ENCODE measurements at places on chromosomes 3 and 15. TPM values are rescaled to one million over a fixed set of nuclear protein-coding genes. Genes with fewer than 3 reads are reported as not detected.
A peak's percentile ranks its signal among the peaks of the same experiment; 100 is the strongest.

DNA sequence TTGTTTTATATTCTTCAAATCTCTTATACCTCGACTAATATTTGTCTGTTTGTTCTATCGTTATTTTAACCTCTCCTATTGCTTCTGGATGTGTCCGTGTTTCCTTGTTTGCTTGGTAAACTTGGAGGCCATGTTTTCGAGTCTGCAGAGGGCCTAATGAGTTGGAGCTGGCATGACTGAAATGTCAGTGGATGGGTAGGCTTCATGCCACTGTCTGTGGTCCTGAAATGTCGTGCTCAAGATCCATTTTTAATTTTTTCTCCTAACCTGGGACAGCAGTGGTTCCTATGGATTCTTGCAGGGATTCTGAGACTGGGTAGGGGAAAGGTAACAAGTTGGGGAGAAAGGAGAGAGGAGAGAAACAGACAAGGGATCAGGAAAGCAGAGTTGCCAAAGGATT, 18.8 kb upstream of the GASK1A start:
- no peaks in the 10 kb centered on the region for H3K36me3 ChIP-seq
- H3K27ac ChIP-seq: no peak overlapping the region
- no peak overlapping the region for H3K4me3 ChIP-seq
- no peak for DNase-seq

CLDN16 gene
- total RNA-seq: 0.89 TPM

SHC4 gene
- total RNA-seq: 0.19 TPM

MYO9A gene
- total RNA-seq: 14.9 TPM

GRCh38 chr3:11212299-11212608, 58.0 kb downstream of the HRH1 start:
- no peaks in the 10 kb centered on the region for H3K36me3 ChIP-seq
- no peaks in the 10 kb centered on the region for H3K27me3 ChIP-seq
- no peak overlapping the region for H3K27ac ChIP-seq
- no peak overlapping the region for H3K4me3 ChIP-seq
- no peak for DNase-seq

WDR82 gene
- total RNA-seq: 44.3 TPM

GRCh38 chr3:79200456-79200855, 567.3 kb downstream of the ROBO1 start:
- no peak overlapping the region for H3K27ac ChIP-seq
- H3K36me3 ChIP-seq: no peaks in the 10 kb centered on the region
- no peak for DNase-seq
- no peaks in the 10 kb centered on the region for H3K4me1 ChIP-seq
- no peaks in the 10 kb centered on the region for H3K27me3 ChIP-seq

DNA sequence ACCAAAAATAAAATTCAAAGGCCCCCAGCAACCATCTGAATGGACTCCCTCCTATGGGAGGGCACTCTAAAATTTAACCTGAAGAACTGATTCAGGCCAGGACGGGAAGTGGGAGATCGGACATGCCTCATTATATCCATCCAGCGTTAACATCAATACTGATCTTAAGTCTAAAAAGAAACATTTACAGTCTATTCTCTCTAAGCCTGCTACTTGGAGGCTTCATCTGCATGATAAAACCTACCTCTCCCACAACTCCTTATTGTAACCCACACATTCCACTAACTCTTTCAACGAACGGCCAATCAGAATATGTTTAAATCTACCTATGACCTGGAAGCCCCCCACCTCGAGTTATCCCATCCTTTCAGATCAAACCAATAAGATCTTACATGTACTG, 68.4 kb downstream of the HERC1 start:
- no peak overlapping the region for H3K27ac ChIP-seq
- H3K27me3 ChIP-seq: no peaks in the 10 kb centered on the region
- no peaks in the 10 kb centered on the region for H3K36me3 ChIP-seq
- no peak overlapping the region for H3K4me3 ChIP-seq

GRK7 gene
- total RNA-seq: not detected

- H3K27me3 ChIP-seq: no peaks in the 10 kb centered on the region
- peak overlapping the region; percentile 92 for H3K4me3 ChIP-seq
- H3K36me3 ChIP-seq: no peaks in the 10 kb centered on the region
- H3K27ac ChIP-seq: no peak overlapping the region
- no peak for DNase-seq
- H3K4me1 ChIP-seq: peaks cover 9% of the 10 kb centered on the region
Measured at GRCh38 chr15:85792912-85793590, 1.7 kb downstream of the KLHL25 start.

- H3K36me3 ChIP-seq: no peaks in the 10 kb centered on the region
- H3K4me3 ChIP-seq: no peak overlapping the region
- H3K27me3 ChIP-seq: no peaks in the 10 kb centered on the region
- H3K27ac ChIP-seq: no peak overlapping the region
- no peaks in the 10 kb centered on the region for H3K4me1 ChIP-seq
- no peak for DNase-seq
Measured at GRCh38 chr3:13636186-13636585, 87.3 kb downstream of the FBLN2 start.

LTF gene
- 14.7 TPM for total RNA-seq

- H3K36me3 ChIP-seq: no peaks in the 10 kb centered on the region
- H3K27me3 ChIP-seq: no peaks in the 10 kb centered on the region
- H3K4me1 ChIP-seq: peaks cover 2% of the 10 kb centered on the region
- no peak overlapping the region for H3K27ac ChIP-seq
- no peak for DNase-seq
Measured at GRCh38 chr15:101133181-101133460, 118.7 kb downstream of the CHSY1 start.

- no peaks in the 10 kb centered on the region for H3K36me3 ChIP-seq
- no peak overlapping the region for H3K27ac ChIP-seq
- DNase-seq: peak; percentile 39
- peaks cover 2% of the 10 kb centered on the region for H3K4me1 ChIP-seq
Measured at GRCh38 chr3:141231952-141232823, 563 bp downstream of the PXYLP1 start.

- no peak for DNase-seq
- H3K4me1 ChIP-seq: peaks cover 10% of the 10 kb centered on the region
- no peak overlapping the region for H3K27ac ChIP-seq
- no peak overlapping the region for H3K4me3 ChIP-seq
- no peaks in the 10 kb centered on the region for H3K27me3 ChIP-seq
Measured at GRCh38 chr3:152376351-152377183, 107.8 kb downstream of the MBNL1 start.

GRCh38 chr3:135788146-135788545, 177.4 kb upstream of the PPP2R3A start:
- H3K27me3 ChIP-seq: no peaks in the 10 kb centered on the region
- DNase-seq: no peak
- no peaks in the 10 kb centered on the region for H3K4me1 ChIP-seq

GRCh38 chr3:9183011-9183410, 66.4 kb downstream of the SRGAP3 start:
- H3K27me3 ChIP-seq: no peaks in the 10 kb centered on the region
- H3K4me1 ChIP-seq: peaks cover 2% of the 10 kb centered on the region
- no peaks in the 10 kb centered on the region for H3K36me3 ChIP-seq
- no peak overlapping the region for H3K4me3 ChIP-seq
- no peak overlapping the region for H3K27ac ChIP-seq

TRIM59 gene
- total RNA-seq: 33.3 TPM

- no peaks in the 10 kb centered on the region for H3K36me3 ChIP-seq
- H3K27ac ChIP-seq: no peak overlapping the region
- H3K4me3 ChIP-seq: no peak overlapping the region
- H3K27me3 ChIP-seq: no peaks in the 10 kb centered on the region
Measured at GRCh38 chr3:14806641-14807263, 12.0 kb upstream of the FGD5 start.

All from liver (tissue), 10 donors.